ENCODE measurements at places on chromosomes 16 and 17.

GRCh38 chr16:75821117-75821516 lies 94.8 kb upstream of the CPHXL start:
- DNase-seq, result no peak

- no peak for DNase-seq
Measured at GRCh38 chr16:85176541-85177447, 64.5 kb upstream of the CIBAR2 start.

DNA sequence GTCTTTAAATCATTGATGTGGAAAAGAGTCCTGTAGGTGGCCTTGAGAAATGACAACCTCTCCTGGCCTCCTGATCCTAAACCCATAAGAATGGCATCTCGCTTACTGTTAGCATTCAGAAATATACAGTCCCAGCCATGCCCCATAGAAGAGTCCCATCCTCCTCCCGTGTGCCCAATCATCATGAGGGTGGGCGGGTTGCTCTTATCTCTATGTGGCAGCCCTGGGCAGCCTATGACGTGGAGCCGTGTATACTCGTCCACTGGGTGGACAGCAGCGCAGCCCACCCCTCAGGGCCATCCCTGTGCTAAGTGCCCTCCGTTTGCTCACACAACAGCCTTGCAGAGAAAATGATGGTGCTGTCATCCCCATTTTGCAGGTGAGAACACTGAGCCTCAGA lies 105.3 kb downstream of the AMFR start:
- DNase-seq, result no peak

- no peak for DNase-seq
Measured at GRCh38 chr17:56543280-56543679, 50.2 kb upstream of the NOG start.

Data from right kidney (tissue), 9 donors.